ENCODE measurements at places on chromosomes 5 and 9. TPM values are rescaled to one million over a fixed set of nuclear protein-coding genes. Genes with fewer than 3 reads are reported as not detected.

ARSI gene
- not detected for total RNA-seq

C9orf153 gene
- total RNA-seq = not detected

GRCh38 chr9:116724123-116724522 lies 37.0 kb downstream of the TRIM32 start:
- H3K4me1 ChIP-seq = no peaks in the 10 kb centered on the region
- H3K36me3 ChIP-seq = no peaks in the 10 kb centered on the region
- no peak overlapping the region for H3K4me3 ChIP-seq
- DNase-seq = no peak
- peaks cover 4% of the 10 kb centered on the region for H3K27me3 ChIP-seq

DNA sequence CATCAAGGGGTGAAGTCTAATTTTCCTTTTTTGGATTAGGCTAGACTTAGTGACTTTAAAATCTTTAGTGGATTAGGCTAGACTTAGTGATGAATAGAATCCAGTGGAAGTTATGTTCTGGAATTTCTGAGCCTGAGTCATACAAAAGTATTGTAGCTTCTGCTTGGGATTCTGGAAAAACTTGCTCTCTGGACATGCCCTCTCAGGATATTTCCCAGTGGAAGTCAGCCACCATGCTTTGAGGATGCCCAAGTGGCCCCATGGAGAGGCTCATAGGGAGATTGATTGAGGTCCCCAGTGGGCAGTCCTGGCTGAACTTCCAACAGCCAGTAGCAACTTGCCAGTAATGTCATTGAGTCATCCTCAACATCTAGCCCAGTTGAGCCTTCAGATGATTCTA lies 112.4 kb upstream of the PRLR start:
- H3K27me3 ChIP-seq = no peaks in the 10 kb centered on the region
- no peak overlapping the region for H3K4me3 ChIP-seq
- DNase-seq = no peak
- H3K36me3 ChIP-seq = no peaks in the 10 kb centered on the region
- H3K4me1 ChIP-seq = no peaks in the 10 kb centered on the region

DNA sequence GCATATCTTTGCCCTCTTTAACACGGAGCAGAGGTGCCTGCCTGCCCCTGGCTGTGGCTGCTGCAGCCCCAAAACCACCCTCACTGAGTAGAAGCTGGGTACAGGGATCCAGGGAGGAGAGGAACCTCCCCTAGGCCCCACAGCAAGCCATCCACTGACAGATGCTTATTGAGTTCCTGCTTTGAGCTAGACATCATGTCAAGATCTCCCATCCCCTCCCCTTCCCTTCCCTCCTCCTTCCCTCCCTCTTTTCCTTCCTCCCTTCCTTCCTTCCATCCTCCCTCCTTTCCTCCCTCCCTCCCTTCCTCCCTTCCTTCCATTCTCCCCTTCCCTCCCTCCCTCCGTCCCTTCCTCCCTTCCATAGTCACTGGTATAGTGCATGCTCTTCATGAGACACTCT lies 29.3 kb downstream of the GOLGA2 start:
- H3K27me3 ChIP-seq = peaks cover 31% of the 10 kb centered on the region
- no peak overlapping the region for H3K27ac ChIP-seq
- no peaks in the 10 kb centered on the region for H3K36me3 ChIP-seq

DNA sequence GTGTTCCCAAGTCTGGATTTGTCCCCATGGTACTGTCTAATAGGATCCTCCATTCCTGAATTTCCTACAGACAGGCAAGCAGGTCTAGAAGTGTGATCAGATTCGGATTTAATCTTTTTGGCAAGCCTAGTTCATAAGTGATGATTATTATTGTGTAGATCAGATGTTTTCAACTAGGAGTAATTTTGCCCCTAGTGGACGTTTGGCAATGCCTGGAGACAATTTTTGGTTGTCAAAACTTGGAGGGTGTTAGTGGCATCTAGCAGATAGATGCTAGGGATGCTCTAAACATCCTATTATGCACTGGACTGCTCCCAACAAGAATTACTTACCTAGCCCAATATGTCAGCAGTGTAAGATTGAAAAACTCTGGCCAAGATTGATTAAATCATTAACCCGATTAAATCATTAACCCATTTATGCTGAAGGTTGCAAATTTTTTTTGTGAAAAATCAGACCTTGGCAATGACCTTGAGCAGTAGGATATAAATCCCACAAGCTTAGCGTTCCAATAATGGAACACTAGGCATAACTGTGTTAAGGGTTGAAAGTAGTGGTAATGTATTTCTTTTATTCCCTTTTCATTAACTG lies 28.2 kb downstream of the TCERG1 start:
- DNase-seq = no peak
- no peaks in the 10 kb centered on the region for H3K27me3 ChIP-seq
- H3K36me3 ChIP-seq = peaks cover 55% of the 10 kb centered on the region
- peaks cover 7% of the 10 kb centered on the region for H3K4me1 ChIP-seq
- no peak overlapping the region for H3K27ac ChIP-seq

- H3K27ac ChIP-seq = no peak overlapping the region
- H3K27me3 ChIP-seq = peaks cover 22% of the 10 kb centered on the region
- no peaks in the 10 kb centered on the region for H3K36me3 ChIP-seq
- no peak overlapping the region for H3K4me3 ChIP-seq
Observed at GRCh38 chr5:112681481-112681908, 56.2 kb upstream of the APC start.

GRCh38 chr5:105392710-105393149 lies 1830.1 kb upstream of the NUDT12 start:
- no peak for DNase-seq
- H3K27ac ChIP-seq = no peak overlapping the region
- no peaks in the 10 kb centered on the region for H3K4me1 ChIP-seq
